ENCODE measurements at places on chromosomes 12 and 14.

DNA sequence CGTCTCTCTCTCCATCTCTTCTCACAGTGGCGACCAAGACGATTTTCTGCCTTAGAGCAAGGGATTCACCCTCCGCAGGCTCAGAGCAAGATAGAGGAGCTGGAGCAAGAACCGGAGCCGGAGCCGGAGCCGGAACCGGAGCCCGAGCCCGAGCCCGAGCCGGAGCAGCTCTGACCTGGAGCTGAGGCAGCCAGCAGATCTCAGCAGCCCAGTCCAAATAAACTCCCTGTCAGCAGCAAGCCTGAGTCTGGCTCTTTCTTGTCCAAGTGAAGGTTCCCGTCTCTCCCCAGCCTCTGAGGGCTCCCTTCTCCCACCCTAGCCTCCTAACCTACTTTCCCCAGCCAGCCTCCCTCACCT lies 5.9 kb downstream of the LAG3 start:
- no peak for DNase-seq

GRCh38 chr12:69497308-69498026 lies 27.3 kb downstream of the FRS2 start:
- no peak for DNase-seq

DNA sequence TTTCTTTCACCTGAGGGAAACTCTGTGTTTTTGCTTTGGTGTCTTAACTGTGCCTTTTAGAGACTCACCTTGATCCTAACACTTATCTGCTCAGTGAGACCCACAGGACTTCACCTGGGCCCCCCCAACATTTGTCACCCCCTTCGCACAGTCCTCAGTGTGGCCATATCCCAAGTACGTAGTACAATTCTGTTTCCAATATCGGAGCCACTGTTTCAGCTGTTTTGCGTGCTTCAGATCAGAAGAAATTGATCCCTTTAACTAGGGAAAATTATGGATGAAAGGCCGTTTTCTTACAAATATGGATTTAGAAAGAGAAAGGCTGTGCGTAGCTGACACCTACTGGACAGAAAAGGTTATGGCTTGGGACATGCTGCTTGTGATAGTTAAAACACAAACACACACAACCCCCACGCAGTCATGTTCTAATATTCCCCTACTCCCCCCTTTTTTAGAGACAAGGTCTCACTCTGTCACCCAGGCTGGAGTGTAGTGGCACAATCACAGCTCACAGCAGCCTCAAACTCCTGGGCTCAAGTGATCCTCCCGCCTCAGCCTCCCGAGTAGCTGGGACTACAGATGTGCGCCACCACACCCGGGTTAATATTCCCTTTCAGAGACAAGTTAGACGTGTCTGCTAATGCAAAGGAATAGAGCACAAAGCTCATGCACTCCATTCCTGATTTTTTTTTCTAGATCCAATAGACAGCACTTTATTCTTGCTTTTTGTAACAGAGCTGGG lies 3.6 kb upstream of the SLC7A8 start:
- DNase-seq = no peak

DNA sequence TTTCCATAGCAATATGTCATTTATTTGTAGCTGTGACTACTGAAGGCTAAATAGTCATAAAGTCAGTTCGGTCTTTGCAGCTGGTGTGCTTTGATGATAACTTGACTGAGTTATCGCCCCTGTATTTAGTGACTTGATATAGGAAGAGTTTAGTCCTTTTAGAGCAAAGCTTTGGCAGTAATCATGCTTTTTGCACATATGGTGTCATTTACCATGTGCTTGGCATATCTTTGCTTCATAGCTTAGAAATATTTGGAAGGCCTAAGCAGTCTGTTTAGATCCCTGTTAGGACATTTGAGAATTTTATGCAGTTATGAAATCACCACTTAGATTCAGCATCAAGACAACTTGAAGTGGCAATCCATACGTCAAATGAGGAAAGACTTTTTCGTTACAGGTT lies 31.6 kb downstream of the POLR3B start:
- DNase-seq = no peak

GRCh38 chr12:120119271-120119973 lies 2.9 kb upstream of the RAB35 start:
- no peak for DNase-seq

DNA sequence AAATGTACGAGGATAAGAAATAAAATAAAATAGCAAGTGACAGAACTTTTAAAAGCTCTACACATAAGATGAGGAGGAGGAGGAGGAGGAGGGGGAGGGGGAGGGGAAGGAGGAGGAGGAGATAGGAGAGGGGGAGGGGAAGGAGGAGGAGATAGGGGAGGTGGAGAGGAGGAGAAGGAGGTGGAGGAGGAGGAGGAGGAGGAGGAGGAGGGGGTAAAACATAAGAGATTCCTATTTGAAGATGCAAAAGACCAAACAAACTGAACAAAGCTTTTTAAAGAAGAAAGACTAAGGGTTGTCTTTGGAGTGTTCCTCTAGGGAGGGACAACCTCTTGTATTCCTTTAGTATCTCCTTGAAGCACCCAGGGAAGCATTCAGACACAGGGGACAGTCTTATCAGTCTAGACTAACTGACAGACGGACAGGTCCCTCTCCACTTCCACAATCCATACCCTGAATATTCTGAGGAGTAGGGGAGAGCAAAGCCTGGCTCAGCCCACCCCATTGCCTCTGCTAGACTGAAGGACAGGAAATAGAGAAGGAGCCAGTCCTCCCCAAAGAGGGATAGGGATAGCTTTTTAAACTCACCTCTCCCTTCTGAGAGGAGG lies 12.9 kb downstream of the TC2N start:
- no peak for DNase-seq

DNA sequence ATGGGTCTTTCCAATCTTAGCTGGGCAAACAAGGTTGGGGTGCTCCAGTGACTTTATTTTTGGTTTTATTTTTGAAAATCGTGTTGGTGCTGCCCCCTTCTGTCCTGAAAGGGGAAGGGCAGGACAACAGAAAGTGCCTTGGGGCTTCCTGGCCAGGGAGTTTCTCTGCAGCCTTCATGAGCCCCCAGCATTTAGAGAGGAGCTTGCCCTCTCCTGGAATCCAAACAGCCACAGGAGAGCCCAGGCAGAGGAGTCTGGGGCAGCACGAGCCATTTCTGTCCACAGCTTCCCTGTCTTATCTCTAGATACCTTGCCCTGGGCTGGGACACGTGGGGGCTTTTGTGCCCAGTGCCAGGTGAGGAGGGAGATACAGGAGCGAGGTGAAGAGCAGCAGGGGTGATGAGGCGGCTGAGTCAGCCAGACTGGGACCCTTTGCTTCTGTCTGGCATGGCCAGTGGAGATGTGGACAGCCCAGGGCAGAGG lies 4.4 kb upstream of the C1RL start:
- DNase-seq = no peak

- no peak for DNase-seq
Observed at GRCh38 chr12:20576528-20576927, 118.6 kb upstream of the SLCO1C1 start.

GRCh38 chr12:79156846-79157463 lies 292.4 kb downstream of the SYT1 start:
- DNase-seq = no peak
